ENCODE measurements at places on chromosomes 3 and 15.

- DNase-seq = no peak
Measured at GRCh38 chr15:39761006-39761405, 21.6 kb downstream of the FSIP1 start.

GRCh38 chr15:40111888-40112287, 3.2 kb upstream of the BMF start:
- DNase-seq = no peak

- DNase-seq = peak; percentile 80
Measured at GRCh38 chr3:88141458-88142083, 8.2 kb upstream of the C3orf38 start.

- no peak for DNase-seq
Measured at GRCh38 chr15:40449275-40449674, 8.5 kb downstream of the BAHD1 start.

- no peak for DNase-seq
Measured at GRCh38 chr3:58731673-58732072, 65.1 kb upstream of the FAM3D start.

- no peak for DNase-seq
Measured at GRCh38 chr3:154430014-154430413, at the start of gene GPR149. TSS of gene GPR149 (minus strand) at chr3:154430190. CDS start at chr3:154429615, 575 bp downstream.

DNA sequence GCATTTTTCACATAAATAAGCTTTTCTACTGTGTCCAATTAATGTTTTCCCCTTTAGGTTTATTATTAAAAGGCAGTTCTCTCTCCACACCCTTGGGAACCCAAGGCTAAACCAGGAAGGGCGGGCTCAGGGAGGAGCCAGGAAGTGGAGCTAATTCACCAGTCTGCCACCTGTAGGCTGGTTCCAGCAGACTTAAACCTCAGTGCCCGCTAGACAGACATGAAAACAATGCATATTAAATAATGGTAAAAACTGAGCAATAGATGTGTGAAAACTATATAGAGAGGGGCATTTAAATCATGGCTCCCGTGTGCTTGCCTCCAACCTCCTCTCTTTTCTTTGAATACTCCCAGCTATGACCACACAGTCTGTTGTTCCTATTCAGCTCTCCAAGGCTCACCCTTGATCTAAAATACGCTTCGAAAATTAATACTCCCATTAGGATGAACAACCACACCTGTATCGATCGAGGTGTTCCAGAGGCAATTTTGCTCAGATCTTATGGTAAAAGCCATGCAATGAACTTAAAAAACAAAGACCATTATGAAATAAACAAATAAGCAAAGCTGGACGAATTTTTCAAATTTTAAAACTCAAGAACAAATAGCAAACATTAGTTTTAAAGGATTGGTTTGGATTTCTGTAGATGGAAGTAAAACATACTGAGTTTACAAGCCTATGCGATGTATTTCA, 253.3 kb downstream of the TJP1 start:
- no peak for DNase-seq

GRCh38 chr3:88960019-88960418, 147.4 kb upstream of the EPHA3 start:
- no peak for DNase-seq

DNA sequence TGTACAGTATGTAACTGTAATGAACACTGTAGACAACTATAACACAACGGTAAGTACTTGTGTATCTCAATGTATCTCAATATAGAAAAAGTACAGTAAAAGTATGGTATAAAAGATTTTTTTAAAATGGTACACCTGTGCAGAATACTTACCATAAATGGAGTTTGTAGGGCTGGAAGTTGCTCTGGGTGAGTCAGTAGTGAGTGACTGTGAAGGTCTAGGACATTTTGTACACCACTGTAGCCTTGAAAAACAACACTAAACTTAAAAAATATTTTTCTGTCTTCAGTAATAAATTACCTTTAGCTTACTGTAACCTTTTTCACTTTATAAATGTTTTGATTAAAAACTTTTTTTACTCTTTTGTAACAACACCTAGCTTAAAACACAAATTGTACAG, 142.9 kb downstream of the ATG7 start:
- no peak for DNase-seq

- DNase-seq = no peak
Measured at GRCh38 chr3:70737666-70738290, 425.3 kb upstream of the MDFIC2 start.

DNA sequence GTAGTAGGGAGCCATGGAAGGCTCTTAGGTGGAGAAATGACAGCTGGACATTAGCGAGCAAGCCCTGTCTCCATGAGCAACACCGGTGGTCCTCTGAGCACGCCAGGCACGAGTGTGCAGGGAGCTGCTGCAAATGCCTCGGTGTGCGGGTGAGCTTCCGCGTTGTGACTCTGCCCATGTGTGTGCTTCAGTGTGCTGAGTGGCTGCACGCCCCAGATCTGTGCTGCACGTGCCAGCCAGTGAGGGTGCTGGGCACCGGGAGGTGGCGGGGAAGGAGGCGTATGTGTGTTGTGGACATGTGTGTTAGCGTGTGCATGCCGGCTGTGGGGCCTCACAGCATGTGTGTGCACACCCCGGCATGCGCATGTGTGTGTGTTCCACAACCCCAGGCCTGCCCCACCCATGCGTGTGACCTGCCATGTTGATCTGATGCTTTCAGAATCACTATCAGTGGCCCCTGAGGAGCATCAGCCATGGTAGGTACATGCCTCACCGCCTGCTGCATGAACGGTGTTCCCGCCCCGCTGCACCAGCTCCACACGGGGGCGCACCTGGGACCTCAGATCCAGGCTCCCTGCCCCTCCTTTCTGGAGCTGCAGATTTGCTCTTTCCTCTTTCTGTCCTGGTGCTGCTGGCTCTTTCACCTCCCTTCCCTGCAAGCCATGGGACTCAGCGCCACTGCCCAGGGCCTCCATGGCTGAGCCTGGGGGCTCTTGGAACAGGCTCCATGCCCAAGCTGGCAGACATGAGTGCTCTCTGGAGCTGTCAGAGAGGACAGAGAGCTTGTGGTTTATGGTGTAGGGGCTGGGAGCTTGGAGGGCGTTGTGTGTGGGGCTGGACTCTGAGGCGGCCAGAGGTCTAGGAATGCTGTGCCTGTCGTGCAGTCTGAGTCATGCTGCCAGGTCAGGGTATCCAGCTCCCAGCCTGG, 169.4 kb downstream of the TBC1D2B start:
- DNase-seq = no peak

DNA sequence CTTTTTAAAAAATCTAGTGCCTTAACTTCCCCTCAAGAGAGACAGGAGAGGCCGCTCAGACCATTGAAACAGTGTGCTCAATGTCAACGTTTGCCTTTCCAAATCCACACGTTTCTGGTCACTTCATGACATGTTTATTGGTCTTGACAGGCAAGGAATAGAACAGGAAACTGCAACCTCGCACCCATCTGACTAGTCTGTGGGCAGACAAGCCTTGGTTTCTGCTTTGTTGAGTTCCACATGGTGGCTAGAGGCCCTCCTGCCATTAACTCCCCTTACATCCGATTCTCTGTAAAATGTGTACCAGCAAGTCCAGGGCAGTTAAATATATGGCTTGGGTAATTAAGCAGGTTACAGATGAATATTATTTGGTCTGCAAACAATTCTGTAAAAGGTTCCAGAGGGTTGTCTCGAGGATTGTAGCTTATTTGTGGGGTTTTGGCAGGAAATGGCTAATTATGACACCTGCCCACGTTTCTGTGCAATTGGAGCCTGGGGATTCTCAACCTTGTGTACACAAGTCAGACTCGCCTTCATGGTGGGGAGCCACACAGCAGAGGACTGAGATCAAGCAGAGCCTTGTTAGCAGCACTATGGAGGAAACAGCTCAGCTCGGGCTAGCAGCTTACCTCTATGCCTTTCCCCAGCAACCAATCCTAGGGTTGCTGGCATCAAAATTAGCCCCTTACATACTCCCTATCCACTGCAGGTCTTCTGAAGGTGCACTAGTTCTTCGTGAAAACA, 317.5 kb upstream of the IGF1R start:
- no peak for DNase-seq

- no peak for DNase-seq
Measured at GRCh38 chr3:137335478-137335877, 377.7 kb downstream of the IL20RB start.

- DNase-seq = no peak
Measured at GRCh38 chr3:20822251-20822650, 636.2 kb upstream of the SGO1 start.

GRCh38 chr3:154062513-154062912, 58.7 kb upstream of the ARHGEF26 start:
- DNase-seq = no peak

GRCh38 chr3:197737319-197737649, 580 bp upstream of the RUBCN start:
- no peak for DNase-seq

GRCh38 chr3:39346785-39347585, 17.5 kb downstream of the CCR8 start:
- no peak for DNase-seq

DNA sequence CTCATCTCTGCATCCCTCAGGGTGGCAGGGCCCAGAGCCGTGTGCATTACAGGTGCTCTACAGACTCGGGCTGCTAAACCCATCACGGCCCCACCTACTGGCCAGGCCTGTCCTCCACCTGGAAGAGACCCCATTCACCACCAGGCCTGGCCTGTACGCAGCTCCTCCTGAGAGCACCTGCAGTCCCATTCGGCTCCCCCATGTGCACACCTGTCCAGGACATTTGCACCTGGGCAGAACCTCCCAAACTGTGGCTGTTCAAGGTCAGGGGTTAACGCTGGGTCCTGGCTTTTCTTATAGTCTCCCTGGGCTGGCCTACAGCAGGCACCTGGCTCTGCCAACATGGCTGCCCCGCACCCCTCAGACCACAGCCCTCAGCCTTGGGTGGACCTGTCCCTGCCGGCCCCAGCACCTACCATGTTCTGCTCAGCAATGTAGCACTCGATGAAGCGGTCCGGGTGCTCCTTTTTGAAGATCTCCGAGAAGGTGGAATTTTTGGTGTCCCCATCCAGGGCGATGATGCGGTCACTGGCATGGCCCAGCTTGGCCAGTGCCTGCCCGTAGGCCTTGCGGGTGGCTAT, 25.7 kb downstream of the TKT start:
- no peak for DNase-seq

DNA sequence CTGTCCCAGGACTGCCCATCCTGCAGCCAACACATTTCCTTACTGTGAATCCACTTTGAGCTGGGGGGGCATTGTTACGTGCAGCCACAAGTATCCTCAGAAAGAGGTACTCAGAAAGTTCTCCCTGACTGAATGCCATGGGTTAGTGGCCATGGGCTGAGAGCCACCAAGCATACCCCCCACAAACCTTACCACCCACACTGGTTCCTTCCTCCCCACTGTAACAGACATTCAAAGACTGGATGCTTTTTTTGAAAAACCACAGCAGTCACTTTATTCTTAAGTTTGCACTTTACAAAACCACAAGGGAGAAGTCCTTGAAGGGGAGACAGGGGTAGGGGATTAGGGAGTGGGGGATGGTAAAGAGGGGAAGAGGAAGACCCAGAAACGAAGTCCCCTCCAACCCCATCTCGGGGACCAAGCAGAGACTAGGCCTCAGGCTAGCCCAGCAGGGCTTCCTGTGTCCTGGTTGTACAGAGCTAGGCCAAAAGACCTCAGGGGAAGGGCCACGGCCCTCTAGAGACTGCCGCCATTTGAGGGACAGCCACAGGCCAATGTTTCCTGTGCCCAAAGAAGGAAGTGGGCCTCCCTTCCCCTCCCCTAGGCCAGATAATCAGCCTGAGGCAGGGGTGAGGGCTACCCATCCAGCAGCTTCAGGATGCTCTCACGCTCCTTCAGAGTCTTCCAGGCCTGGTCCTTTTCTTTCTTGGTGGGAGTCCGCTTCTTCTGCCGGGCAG, 10.1 kb upstream of the CAMK1 start:
- no peak for DNase-seq

- DNase-seq = no peak
Measured at GRCh38 chr3:30628205-30628900, 22.0 kb downstream of the TGFBR2 start.

DNA sequence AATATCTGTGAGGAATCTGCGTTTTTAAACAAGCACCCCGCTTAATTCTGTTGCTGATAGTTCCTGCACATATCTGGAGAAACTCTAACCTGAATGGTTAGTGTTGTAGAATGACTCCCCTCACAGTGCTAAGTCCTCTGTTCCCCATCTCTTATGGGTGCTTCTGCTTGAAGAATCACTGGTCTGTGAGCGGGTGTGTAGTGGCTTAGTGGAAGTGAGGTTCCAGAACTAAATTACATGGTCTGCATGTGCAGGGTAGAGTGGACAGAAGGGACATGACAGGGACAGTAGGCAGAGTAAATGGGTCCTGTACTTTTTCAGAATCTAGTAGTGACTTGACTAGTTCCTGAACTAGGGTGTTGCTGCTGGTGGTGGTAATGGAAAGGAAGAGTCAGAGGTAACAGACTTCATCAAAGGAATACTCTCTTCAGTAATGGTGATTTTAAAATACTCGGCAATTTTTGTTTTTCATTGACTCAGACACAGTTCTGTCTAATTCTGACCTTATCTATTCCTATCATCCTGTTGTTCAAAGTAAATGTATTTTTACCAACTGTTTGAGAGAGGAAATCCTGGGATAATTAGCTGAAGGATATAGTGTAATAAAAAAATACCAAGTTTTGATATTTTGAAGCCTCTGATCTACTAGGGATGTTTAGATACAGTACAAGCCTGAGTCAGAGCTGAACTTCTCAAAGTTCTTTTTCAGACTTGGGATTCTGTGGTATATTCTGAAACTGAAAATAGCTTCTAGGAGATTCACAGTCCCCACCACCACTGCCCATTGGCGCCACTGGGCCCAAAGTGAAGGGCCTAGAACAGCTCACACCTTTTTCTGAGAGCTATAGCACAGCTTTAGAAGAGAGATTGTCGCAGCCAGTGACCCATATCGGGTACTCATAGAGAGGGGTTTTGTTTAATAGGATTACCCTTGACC, 55.5 kb downstream of the FNDC3B start:
- no peak for DNase-seq

GRCh38 chr15:40891810-40892446, 2.3 kb upstream of the VPS18 start:
- no peak for DNase-seq

GRCh38 chr3:13626396-13626795, 77.5 kb downstream of the FBLN2 start:
- no peak for DNase-seq

GRCh38 chr3:59680919-59681318, 631.1 kb upstream of the CFAP20DC start:
- no peak for DNase-seq

All from HS-5 (cell line).